ENCODE measurements at places on chromosomes 11 and 22.

GRCh38 chr22:22871536-22872278, 15.9 kb upstream of the IGLL5 start:
- DNase-seq = peak; percentile 68

- no peak for DNase-seq
These were observed 35.7 kb upstream of the MICAL2 start for GRCh38 chr11:12074529-12075195.

GRCh38 chr11:17602105-17603001, 55.3 kb downstream of the OTOG start:
- DNase-seq = no peak

DNA sequence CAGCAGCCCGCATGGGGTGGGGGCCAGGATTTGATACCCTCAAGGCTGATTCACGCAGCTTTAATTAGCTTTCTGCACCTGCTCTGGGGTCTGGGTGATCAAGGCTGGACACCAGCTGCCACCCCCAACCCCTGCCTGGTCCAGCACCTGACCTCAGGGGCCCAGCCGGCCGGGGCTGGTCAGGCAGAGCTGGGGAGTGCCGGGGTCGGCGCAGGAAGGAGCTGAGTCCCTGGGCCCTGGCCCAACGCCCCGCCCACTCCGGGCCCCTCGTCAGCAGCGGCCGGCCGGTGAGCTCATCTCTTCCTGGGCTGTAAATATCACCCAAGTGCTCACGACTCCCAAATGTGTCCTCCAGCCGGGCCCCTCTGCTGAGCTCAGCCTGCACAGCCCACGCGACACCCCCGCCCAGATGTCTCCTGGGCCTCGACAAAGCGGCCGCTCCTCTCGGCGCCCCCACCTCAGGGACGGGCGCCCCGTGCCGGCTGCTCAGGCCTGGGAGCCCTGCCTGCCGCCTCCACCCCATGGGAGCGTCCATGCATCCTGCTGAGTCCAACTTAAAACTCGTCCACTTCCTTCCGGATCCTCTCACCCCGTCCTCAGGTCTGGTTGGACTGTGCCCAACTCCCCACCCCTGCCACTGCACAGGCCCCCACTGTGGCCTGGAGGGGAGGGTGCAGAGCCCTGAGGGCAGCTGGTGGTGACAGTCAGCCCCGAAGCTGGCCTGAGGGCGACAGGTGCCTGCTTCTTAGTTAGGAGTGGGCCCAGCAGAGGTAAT, 29.0 kb downstream of the RTN4R start:
- peak; percentile 94 for DNase-seq

DNA sequence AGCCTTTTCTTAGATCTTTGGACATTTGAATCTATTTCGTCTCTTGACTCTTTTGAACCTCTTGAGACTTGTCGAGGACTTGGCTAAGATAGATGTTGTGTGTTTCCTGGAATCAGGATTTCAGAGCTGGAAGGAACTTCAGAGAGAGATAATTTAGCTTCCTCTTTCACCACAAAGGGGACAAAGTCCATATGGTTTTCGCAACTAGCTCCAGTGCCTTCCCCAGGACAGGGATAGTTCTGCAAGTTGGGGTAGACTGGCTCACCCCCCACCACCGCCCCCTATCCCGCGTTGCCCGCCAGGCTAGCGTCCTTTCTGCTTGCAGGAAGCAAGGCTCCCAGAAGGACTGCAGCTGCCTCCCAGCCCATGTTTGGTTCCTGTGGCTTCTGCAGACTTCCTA, 75.7 kb upstream of the MYO18B start:
- peak; percentile 36 for DNase-seq

- no peak for DNase-seq
These were observed 199.7 kb downstream of the CTTN start for GRCh38 chr11:70597751-70598625.

DNA sequence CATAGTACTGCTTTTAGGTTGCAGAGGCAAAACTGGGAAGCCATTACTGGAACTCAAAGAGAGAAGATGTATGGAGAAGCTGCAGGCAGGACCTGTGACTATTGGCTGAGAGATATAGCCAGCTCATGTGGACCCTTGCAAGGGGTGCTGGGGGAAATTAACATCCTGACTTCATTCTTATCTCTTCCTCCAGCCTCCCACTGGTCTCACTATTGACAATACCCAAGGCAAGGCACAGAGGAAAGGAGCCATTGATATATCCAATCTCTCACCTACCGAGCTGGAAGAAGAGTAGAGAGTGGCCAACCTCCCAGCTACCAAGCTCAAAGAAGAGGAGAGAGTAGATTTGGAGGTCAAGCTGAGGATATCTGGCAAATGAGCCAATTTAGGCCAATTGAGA, 36.8 kb upstream of the ZBED5 start:
- DNase-seq = no peak

DNA sequence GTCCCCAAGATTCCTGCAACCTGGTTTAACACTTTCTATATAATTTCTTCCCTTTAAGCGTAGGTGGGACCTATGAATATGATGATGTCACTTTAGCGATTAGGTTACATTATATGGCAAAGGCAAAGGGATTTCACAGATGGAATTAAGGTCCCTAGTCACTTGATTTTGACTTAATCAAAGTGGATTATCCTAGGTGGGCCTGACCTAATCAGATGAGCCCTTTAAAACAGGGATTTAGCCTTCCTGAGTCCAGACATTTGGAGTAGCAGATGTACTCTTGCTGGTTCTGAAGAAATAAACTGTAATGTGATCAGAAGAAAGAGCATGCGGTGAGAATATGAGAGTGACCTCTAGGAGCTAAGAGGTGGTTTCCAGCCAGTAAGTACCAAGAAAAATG, 67.8 kb upstream of the LIN7C start:
- no peak for DNase-seq

DNA sequence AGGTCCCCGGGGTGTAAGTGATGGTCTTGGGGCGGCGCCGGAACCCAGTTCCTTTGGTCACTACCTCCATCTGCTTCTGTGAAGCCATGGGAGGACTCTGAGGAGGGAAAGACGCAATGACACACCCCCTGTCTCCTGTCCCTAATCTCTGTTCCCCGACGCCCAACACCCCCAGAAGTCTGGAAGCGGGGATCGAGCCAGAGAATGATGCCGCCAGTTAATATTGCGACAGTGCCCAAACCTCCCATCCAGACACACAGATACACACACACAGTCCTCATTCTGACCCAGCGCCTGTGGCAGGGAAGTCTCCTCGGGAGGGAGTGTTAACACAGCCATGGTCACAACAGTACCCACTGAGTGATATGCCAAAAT, 352 bp downstream of the C22orf23 start:
- DNase-seq = no peak

GRCh38 chr11:69947059-69947792, 128.0 kb upstream of the FGF3 start:
- peak; percentile 15 for DNase-seq

DNA sequence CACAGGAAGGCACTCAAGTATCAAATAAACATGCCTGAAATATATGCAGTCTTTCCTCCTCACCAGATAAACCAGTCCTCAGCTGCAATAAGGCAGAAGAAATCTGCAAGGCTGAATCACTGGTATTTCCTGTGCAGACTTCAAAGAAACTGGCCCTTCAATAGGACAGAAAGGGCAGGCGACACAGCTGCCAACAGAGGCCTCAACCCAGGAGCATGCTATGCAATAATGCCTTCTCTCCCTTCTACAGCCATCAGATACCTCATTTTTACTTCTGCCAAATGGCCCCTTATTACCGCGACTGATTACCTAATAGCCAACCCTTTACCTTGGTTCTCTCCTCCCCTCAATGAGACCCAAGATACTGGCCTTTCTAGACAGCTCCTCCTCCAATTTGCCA, 8.0 kb downstream of the NUMA1 start:
- DNase-seq = peak; percentile 41

DNA sequence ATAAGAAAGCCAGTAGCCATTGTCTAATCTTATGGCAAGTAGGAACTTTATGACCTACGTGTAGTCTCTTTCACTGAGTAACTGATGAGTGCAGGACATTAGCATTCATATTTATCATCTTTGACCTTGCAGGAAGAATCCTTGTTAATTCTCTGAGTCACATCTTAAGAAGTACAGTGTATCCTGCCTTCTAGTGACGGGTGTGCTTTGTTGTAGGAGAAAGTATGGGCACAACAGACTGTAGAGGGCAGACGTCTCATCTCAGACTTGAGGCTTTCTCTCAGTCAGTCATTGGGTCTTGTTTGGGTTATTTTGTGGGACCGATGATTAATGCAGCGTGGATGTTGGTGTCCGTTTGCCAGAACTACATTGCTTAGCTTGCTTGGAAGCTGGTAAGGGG, 6.8 kb downstream of the RNF214 start:
- peak; percentile 17 for DNase-seq

- peak; percentile 31 for DNase-seq
These were observed 148.1 kb downstream of the DYNC2H1 start for GRCh38 chr11:103257360-103257759.

DNA sequence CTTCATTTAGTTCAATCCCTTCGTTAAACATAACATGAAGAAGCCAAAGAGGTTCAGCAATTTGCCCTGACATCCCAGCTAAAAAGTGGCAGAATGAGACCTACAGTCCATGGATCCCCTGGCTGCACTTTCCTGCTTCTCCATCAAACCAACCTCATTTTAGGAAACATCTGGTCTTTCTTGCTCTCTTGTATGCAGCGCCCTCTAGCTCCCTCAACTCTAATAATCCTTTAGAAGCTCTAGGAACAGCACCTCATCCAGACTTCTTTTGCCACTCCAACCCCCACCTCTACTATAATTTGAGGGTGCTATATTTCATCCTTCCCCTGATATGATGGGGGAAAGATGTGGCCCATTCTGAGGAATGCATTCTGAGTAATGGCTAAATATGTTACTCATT, 7.4 kb downstream of the CNTF start:
- peak; percentile 62 for DNase-seq

GRCh38 chr11:44349328-44349727, 39.4 kb upstream of the ALX4 start:
- DNase-seq = no peak

DNA sequence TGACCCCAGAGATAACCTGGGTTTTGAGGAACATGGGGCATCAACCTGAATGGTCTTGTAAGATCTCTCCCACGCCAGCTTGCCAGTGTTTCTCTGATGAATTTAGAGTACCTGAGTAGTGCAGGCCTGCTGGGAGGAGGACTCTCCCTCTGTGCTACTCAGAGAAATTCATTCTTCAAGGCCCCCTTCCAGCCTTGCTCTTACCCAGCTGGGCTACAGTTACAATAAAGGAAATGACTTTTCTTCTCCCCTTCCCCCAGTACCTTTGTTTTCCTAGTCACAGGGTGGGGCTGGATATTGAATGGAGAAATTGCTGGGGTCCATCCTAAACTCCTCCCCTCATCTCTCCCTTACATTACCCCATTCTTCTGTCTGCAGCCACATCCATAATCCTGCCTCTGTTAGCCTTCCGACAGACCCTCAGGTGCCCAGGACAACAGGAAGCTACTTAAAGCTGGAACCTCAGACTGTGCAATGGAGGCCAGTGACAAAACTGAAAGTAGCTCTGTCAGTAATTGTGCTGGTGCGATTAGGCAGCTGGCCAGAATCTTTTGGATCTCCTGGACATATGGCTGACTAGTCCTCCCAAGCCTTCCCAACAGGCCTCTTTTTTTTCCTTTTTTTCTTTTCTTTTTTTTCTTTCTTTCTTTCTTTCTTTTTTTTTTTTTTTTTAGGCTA, 17.4 kb downstream of the LIMK2 start:
- peak; percentile 18 for DNase-seq

DNA sequence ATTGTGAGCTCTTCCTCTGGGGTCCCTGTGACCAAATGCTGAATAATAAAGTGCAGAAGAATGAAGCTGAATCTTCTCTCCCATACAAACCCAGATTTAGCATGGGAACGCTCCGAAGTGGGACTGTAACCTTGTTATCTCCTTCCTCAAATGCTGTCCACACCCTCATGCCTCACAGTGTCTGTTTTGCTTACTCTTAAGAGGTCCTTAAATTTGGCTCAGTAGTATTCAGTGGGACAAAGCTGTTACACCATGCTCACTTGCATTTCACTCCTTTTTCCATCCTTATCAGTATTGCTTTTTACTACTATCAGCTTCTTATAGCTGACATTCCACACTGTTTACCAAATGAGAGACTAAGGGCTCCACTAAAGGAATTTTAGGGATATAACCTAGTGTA, 13.8 kb upstream of the AMOTL1 start:
- DNase-seq = no peak

- no peak for DNase-seq
These were observed 18.3 kb downstream of the HMGXB4 start for GRCh38 chr22:35275580-35275979.

DNA sequence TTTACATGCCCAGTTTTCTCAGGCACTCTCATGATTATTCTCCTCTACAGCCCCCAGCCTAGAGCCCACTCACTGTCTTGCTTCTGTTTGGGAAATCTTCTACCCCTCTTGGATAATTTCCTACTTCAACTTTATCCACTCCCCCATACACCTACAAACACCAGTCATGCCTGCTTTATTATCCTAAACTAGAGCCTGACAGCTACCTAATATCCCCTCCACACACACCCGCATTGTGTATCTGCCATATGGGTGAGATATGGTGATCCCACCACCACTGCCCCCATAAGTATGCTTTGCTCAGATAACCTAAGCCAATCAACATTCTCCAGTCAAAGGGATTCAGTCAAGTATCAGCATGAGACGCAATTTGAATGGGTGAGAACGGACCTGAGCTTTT, 15.3 kb upstream of the FJX1 start:
- DNase-seq = no peak

GRCh38 chr22:50257451-50258360, 3.8 kb downstream of the MAPK12 start:
- no peak for DNase-seq

DNA sequence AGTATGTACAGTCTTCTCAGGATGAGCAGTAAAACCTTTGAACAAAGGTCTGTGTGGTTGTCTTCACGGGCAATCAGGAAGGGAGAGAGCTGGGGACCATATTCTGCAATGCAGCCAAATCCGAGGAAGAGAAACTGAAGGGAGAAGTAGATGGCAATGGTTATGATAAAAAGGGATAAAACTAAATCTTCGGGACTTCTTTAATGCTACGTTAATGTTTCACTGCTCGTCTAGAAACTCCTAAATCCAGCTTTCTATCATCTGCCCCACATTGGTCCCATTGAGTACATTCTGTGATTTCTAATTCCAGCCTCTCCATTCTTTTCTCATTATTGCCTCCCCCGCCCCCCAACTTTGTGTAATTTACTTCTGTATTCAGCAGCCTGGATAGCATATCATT, 1.7 kb downstream of the TIMM10B start:
- no peak for DNase-seq

- no peak for DNase-seq
These were observed 11.6 kb upstream of the APOBEC3B start for GRCh38 chr22:38970551-38970950.

DNA sequence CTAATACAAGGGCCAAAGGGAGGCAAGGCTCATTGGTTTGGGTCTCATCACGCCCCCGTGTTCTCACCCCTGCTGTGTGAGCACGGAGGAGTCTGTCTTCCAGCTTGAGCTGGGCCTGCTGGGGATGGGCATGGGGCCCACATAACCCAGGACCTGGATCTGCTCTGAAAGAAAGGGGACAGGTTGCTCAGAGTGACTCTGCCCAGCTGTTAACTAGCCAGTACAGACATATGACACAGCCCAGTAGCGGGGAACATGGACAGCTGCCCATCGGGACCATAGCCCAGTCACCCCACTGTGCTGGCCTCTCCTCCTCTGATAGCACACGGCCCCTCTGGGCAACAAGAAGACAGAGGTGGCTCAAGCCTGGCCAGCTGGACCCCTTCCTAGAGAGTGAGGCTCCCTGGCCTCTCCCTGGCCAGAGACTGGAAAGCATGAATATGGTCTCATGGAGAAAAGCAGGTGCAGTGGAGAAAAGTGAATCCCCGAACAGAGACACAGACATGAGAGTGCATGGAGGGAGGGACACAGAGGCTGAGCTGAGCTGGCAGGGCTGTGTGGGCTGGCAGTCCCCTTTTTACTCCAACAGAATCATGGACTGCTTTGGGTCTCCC, 973.9 kb downstream of the BRD1 start:
- no peak for DNase-seq

All from NB4 (cell line).